ENCODE measurements at places on chromosomes 3 and 15.

- no peak for DNase-seq
Measured at GRCh38 chr3:13677272-13677671, 128.3 kb downstream of the FBLN2 start.

- no peak for DNase-seq
Measured at GRCh38 chr3:137325170-137325569, 367.4 kb downstream of the IL20RB start.

GRCh38 chr3:55272031-55272645 is 215.0 kb downstream of the WNT5A start:
- DNase-seq = no peak

DNA sequence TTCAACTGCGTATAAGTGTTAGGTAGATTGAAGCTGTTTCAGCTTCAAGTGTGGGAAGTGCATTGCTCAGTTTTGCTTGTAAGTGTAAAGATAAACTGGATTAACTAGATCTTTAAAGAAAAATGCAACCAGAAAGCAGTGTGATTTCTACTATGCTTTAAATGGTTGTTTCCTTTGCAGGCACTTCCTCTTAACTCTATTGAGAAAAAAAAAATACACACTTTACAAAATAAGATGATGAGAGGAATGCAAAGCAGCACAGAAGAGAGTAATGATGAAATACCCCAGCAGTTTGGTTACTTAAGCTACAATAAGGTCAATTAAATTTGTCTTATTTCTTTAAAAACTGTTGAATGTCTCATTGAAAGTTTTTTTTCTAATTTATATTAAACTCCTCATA is 40.8 kb downstream of the DPH6 start:
- no peak for DNase-seq

DNA sequence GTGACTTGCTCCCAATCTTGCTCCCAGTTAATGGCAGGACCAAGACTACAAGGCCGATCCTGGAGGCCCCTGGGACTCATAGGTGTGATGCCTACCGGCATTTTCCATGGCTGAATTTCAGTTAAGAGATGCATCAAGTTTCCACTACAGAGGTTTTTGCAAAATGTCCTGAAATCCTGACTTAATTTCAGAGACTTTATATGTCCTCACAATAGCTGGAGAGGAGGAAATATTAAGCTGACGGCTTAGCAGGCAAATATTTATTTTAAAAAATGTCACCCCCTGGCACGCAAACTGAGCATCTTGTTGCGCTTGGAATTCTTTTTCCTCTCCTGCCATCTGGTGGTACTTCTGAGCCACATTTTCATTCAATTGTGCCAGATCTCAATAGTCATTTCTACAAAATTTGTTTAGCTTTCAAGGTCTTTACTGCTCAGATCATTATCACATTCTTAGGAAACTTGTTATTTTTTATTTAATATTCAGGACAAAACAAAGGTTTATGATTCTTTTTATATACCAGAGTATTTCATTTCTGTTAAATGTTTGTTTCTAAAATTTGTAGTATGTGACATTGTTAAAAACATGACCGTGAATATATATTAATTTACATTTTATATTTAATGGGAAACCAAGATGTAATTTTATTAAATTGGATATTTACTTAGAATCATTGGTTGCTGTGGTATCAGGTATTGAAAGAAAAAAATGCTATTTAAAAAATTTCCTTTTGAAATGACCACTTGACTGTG is 189.2 kb upstream of the THRB start:
- DNase-seq = no peak

DNA sequence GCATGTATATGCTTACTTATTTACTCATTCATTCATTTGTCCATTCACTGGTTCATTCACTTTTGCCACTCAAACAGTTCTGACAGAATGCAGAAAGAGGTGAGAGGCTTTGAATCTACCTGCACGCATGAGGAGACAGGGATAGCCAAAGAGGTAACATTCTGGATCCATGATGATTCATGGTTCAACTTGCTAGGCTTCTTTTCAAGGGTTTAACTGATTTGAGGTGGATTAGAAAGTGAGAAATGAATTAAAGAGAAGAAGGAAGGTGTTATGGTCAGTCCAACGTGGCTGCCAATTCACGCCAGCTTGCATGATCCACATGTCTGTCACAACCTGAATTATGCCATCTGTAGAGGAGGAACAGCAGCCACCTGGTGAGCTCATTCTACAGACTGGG is 260.6 kb downstream of the ARRDC4 start:
- no peak for DNase-seq

DNA sequence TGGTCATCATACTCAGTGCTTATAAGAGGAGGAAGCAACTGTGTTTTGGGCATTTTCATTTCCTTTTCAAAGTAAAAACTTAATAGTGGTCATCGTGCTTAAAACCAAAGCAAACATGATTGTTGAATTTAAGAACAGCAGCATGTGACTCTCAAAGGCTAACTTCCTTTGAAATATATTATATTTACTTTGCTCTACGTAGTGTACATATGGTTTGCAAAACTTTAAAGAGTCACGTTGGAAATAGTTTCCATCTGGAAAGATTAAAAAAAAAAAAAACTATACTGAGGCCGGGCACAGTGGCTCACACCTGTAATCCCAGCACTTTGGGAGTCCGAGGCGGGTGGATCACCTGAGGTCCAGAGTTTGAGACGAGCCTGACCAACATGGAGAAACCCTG is 367.9 kb upstream of the BCHE start:
- no peak for DNase-seq

- no peak for DNase-seq
Measured at GRCh38 chr3:79928687-79929408, 161.1 kb upstream of the ROBO1 start.

DNA sequence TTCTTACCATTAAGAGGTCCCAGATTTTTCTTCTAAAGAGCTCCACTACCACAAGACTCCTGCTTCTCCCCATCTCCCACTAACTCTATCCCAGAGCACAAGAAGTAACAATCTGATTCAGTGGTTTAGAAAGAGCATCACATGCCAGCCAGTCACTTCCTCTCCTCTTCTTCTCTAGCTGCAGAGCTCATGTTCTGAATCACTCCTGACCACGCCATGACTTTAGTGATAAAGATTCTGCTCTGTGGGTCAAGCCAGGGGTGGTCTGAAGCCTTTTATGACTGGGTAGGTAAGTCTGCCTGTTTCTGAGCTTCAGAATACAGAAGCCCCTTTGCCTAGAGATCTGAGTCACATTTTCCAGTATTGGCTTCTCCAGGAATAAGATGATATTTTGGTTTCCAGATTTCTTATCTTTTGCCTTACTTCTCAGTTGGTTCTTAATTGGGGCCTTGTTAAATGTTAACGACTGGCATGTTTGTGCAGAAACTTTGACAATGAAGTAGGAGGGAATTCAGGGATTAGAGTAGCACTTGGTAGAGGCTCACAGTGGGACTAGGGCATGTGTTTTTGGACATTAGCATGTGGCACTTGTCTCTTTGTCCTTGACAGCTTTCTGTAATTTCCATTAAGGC is 27.6 kb upstream of the ADAMTSL3 start:
- DNase-seq = no peak

GRCh38 chr3:171192176-171192854 is 165.8 kb upstream of the SLC2A2 start:
- DNase-seq = peak; percentile 11

- peak; percentile 50 for DNase-seq
Measured at GRCh38 chr3:124995460-124995994, 60.3 kb downstream of the HEG1 start.

DNA sequence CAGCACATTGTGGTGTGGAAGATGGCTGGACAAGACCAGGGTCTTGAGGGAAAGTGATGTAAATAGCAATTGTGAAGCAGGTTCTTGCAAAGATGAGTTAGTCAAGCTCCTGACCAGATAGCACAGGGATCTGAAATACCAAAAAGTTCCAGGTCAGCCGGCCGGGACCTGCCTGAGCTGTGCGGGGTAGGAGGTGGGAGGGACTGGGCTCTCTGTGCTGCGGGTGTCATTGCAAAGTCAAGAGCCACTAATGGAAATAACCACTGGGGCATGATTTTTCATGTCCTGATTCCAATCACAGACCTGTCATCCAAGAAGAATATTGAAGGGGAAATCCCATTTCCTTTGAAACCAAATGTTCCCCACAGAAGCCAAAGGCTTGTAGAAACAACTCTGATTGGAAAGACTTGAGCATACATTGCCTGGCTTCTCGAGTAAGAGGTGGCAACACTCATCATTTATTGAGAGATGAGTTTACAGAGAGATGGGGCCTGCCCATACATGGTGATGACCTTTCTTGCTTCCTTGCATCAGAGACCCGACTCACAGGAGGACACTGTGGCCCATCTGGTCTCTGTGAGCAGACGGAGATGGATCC is 44.2 kb upstream of the KY start:
- no peak for DNase-seq

DNA sequence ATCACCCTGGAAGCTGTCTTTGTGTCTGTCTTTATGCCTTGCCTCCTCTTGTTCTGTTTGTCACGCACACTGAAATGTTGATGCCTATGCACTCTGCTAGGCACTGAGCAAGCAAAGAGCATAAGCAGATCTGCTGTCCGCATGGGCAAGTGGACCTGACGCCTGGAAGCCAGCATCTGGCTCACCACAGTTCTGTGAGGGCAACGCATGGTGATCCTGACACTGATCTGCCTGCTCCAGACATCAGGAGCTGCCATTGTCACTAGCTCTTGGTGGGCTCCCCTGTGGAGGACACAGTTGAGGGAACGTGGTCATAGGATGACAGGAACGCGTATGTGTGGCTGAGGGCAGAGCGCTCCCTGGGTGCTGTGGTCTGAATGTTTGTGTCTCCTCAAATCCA is 234.6 kb downstream of the ADAMTS17 start:
- no peak for DNase-seq

- no peak for DNase-seq
Measured at GRCh38 chr15:64861960-64862359, 20.2 kb downstream of the PLEKHO2 start.

- no peak for DNase-seq
Measured at GRCh38 chr3:13215940-13216546, 142.8 kb upstream of the IQSEC1 start.

- no peak for DNase-seq
Measured at GRCh38 chr3:57538465-57538864, 5.7 kb downstream of the DNAH12 start.

- peak; percentile 84 for DNase-seq
Measured at GRCh38 chr3:69082805-69083204, 1.9 kb upstream of the ARL6IP5 start.

DNA sequence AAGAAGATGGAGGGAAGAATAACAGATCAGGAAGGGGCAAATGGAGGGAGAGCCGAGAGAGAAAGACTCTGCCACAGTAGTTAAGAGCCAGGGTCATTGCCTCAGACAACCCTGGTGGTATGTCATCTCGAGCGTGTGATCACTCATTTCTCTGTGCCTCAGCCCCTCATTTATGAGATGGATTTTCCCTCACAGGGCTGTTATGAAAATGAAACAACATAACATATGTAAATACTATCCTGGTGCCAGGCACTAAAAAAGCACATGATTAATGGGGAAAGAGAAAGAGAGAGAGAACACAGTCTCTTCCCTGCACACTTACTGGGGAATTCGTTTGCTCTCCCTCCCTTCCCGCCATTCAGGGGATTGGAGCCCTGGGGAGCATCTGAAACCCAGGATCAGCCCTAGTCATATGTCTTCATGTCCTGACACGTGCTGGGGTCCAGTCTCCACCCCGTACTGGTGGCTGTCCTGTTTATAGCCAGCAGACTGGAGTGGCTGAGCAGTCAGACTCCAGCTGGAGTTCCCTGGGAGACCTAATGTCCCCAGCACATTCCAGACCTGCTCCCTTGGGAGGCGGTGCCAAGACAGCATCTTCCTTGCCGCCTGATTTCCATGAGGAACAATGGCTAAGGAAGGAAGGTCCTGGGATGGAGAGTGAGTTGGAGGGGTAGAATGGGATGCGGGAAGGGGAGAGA is 14.7 kb upstream of the AMOTL2 start:
- no peak for DNase-seq

- DNase-seq = no peak
Measured at GRCh38 chr3:102354818-102355515, 79.8 kb upstream of the ZPLD1 start.

DNA sequence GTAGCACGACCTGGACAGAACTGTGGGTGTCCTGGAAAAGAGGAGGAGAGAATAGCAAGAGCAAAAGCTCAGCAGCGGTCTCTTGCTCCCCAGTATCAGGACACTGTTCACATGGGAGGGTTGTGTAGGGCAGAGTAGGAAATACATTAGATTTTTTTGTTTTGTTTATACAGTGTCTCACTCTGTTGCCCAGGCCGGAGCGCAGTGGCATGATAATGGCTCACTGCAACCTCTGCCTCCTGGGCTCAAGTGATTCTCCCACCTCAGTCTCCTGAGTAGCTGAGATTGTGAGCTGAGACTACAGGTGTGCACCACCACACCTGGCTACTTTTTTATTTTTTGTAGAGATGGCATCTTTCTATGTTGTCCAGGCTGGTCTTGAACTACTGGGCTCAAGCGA is 53.3 kb downstream of the FNDC3B start:
- DNase-seq = no peak

GRCh38 chr15:93980261-93980911 is 251.0 kb upstream of the MCTP2 start:
- DNase-seq = no peak

- DNase-seq = no peak
Measured at GRCh38 chr3:194476784-194477183, 10.0 kb downstream of the ATP13A3 start.

DNA sequence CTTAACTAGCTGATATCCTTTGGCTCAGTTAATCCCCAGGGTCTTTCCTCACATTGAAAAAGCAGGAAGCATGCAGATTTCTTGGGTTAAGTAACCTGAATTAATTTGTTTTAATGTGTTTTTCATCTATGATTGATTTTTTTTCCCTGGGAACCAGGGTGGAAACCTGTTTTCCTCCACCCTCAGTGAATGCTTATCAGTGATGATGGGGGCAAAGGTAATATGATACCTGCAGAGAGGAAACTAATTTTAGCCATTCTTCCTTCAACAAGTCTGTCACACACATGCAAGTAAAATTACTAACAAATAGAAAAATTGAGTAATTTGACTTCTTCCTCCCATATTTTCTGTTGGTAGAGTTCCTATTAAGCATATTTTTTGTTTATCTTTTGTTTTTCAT is 5.9 kb downstream of the CASR start:
- DNase-seq = no peak

GRCh38 chr3:129582799-129583198 is 23.7 kb downstream of the PLXND1 start:
- DNase-seq = no peak

Data from stimulated activated CD4-positive, alpha-beta T cell treated with anti-CD3 and anti-CD28 coated beads, Interleukin-15, amount 100 ng/mL, for 24 hours (primary cell).